ENCODE measurements at places on chromosomes 7 and 10.

DNA sequence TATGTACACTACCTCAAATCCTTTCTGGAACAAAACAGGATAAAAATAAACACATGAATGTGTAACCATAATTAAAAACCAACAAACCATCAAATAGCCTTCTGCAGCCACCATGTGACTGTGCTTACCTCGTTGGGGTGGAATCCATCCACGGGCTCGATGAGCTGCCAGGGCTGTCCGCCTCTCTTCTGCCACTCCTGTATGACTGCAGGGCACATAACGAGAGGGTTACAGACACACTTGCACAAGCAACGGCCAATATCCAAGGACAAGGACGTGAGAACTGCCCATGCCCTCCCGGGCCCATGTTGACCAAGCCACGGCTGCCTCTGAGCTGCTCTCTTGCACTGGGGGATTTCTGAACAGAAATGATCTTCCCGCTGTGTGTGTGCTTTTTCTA lies 132.2 kb downstream of the ANLN start:
- DNase-seq, result no peak

- DNase-seq, result no peak
These were observed 120.5 kb downstream of the UBE2H start for GRCh38 chr7:129832282-129832681.

DNA sequence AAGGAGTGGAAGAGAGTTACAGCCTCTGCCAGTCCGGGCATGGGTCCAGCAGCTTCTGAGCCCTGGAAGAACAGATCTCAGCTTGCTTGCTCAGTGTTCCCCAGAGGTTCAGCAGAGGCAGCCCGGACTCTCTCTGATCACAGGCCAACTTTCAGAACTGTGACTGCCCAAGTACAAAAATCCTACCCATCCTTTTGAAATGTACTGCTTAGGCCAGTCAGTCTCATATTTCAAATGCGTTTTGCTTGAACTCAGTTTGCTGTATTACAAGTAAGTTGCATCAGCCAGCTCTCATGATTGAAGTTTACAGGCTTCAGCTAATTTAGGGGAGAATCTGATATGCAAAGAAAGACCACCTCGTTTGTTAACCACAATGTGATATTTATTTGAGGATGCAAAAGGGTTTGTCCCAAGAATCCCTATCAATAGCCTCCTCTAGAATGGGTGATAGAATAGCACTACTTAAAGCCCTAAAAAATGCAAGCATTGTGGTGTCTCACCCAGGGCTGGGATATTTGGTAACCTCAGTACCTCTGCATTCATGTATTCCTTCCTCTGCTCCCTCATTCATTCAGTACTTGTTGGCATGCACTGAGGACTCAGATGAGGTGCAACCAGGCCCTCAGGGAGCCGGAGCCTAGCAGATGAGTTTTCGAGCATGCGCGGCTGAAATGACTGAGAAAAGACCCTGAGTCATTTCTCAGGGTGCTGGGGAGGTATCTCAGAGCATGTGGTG lies 7.0 kb downstream of the AIMP2 start:
- DNase-seq, result no peak

DNA sequence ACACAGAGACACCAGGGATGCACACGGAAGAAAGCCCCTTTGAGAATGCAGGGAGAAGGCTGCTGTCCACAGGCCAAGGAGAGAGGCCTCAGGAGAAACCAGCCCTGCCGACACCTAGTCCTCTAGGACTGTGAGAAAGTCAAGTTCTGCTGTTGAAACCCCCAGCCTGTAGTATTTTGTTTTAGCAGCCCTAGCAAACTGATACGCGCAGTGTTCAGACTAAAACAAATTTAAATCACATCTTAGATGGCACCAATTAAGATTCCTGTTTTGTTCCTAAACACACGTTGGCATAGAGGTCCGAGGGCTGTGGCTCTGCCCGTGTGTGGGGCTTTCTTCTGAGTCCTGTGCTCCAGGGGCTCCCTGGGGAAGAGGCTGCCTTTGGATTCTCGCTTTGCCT lies 21.7 kb downstream of the LMTK2 start:
- no peak for DNase-seq

DNA sequence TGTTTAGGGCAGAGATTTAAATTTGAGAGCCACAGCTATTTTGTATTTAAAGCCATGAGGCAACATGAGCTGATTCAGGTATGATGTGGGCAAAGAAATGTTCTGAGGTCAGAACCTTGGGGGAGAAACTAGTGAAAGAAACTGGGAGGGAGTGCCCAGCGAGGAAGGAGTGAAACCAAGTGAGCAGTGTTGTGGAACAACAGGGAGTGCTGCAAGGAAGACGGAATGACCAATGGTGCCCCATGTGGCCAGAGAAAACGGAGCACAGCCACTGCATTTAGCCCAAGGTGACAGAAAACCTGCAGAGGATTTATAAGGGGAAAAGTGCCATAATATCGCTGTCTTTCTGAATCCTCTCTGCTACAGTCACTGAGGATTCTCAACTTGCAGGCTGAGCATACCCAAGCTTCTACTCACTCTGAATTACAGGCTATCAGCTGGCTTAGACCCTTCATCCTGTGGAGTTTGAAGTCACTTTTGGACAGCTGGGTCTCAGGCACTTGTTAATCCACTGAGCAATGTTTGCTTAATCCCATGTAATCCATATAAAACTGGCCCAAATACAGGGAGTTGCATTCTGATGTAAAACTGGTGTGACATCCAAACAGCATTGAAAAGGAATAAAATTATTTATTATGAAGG lies 777.3 kb downstream of the CCSER2 start:
- DNase-seq, result no peak

DNA sequence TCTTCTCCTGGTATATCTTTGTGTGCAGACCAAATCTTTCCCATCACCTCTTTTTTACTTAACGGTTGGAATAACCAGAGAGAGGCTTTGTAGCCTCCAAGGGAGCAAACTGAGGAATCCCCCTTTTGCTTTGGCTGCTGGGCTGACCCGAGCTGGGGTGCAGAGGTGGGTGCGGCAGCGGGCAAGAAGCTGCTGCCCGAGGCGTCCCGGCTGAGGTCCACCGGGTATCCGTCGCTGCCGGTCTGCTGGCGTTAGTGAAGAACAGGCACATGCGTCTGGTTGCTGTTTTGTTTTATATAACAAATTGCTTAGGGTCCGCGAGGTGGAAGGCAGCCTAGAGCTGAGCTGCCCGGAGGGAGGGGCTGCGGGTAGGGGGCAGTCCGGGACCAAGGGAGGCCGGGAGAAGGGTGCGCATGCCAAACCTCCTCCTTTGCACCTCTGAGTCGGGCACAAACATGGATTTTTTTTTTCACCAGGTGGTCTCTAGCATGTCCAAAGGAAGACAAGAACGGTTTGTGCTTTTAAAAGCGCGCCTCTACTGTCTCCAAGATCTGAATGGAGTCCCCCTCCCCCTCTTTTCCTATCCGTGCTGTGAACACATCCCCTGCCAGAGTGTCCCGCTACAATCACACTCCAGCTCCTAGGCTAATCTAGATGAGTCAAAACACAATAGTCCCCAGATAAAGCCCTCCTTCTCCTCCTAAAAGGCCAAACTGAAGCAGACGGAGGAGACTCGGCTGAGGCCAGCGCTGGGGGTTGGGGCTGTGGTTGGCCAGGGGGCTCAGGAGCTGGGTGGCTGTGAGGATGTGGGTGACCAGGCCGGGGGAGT lies 6.8 kb upstream of the GATA3 start:
- DNase-seq, result no peak

GRCh38 chr10:74153676-74154075 lies 2.7 kb downstream of the ADK start:
- no peak for DNase-seq

DNA sequence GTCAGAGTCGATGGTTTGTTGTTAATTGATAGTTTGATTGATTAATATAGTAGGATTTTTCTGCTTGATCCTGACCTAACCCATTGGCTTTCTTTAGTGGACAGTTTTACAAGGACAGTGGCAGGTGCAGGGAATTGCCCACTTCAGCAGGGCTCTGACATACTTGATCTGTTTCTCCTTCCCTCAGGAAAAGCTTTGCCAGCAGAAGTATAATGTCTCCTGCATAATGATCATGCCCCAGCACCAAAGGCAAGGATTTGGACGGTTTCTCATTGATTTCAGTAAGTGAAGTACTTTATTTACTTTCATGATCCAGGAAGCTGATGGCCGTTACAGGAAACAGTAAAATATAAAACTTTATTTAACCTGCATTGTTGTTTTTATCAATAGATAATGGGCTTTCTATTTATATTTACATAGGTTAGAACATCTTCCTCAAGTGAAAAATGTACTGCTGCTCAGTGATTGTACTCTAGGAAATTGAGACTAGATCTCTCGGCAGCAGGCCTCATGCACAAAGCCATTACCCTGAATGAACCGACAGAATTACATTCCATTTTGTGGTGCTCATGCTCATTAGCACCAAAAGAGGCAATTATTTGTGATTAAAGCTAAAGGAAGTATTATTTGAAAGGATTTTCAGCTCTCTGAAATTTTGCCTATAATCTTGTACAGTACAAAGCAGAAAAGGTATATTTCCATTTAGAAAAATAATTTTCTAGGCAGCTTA lies 122.5 kb upstream of the SAMD8 start:
- DNase-seq, result peak; percentile 85

GRCh38 chr7:155009570-155010157 lies 6.7 kb upstream of the PAXIP1 start:
- peak; percentile 17 for DNase-seq

DNA sequence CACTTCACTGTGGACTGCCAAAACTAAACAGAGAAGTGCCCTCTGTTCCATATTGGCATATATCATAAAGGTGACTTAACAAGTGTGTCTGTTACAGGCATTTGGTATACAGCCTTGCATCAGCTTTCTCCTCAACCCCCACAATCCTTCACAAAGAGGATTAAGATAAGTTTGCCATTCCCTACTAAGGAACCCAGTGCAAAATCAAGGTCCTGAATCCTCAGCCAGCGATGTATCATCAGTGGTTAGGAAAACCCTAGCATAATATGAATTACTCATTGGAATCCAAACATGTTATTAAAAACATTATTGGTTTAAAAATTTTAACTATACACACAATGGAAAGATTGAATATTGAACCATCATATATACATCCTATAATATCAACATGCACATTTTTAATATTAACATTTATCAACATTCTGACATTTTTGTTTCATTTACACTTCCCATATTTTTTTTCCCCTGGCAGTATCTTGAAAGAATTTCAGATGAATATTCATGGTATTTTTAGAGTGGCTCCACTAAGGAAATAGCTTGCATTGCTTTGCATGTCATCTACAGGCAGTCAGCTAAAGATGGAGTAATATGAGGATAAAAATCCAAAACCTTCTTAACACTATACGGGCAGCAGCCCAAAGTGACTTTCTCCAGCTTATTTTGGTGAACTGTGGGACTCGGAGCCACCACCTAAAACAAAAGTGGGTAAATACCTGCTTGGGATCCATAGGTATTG lies 215.6 kb upstream of the CHRM2 start:
- no peak for DNase-seq

DNA sequence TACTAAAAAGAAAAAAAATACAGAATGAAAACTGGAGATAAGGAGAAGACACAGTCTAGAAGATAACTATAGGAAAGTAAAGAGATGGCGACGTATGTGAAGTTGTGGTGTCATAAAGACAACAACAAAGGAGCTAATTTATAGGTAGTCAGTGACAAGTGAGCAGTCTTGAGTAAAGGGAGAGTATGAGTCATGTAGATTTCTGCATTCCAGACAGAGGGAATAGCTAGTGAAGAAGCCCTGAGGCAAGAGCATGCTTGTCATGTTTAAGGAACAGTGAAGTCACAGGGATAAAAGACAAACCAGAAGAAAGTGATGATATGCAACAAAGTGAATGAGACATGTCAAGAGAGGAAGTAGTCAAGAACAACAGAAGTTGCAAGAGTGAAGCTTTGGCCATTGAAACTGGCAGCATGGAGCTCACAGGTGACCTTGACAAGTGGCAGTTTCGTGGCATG lies 2.3 kb upstream of the MIOS start:
- DNase-seq, result no peak

DNA sequence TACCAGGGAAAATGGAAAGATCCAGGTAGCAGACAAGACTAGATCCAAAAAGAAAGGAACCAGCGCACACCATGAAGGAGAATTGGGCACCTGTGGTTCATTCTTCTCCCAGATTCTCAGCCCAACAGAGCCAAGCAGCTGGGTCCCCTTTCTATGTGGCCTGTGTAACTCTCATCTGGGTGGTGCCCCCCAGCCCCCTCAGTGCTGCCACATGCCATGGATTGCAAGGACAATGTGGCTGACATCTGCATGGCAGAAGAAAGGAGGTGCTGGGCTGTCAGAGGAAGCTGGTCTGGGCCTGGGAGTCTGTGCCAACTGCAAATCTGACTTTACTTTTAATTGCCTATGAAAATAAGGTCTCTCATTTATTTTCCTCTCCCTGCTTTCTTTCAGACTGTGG lies 21.4 kb downstream of the PRSS2 start:
- no peak for DNase-seq

DNA sequence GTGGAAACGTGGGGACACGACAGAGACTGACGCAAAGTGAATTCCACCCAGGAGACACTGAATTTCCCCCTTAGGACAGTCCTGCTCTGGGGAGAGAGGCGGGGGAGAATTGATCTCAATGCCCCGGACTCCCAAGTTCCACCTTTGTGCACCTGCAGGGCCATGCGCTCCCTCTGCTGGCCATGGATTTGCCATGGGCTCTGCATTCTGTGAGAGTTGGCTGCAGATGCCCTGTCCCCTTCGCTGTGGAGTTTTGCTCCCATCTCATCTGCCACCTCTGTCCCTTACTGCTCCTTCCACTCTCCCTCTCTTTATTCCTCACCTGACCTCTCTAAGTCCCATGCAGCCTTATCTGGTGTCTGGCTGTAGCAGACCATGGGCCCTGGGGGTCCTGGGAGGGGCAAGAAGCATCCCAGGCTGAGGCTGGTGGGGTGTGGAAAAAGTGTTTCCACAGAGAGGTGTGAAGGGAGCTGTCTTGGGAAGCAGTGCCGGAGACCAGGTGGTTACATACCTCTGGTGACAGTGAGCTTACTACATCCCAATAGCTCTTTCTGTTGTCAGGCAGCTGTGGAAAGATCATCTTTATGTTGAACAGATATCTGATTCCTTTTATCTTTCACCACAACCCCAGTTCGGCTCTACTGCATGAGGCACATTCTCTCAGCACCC lies 14.3 kb downstream of the GHRHR start:
- peak; percentile 63 for DNase-seq

DNA sequence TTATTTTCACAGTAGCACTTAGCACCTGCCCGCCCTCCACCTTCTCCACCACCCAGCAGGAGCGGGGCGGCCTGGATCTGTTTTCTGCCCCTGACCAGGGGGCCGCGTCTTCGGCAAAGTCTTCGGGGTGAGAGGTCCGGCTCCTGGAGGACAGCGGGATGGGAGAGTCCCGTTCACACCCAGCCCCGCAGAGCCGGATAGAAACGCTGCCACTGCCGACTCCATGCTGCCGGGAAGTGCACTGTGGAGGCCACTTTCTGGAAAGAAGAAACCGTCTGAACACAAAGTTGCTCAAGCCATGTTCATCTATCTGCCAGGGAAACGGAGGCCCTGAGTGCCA lies 14.5 kb upstream of the ZNF273 start:
- DNase-seq, result peak; percentile 40

GRCh38 chr7:23277359-23277989 lies 21.7 kb upstream of the MALSU1 start:
- DNase-seq, result peak; percentile 49

- DNase-seq, result no peak
These were observed 37.8 kb downstream of the FAM13C start for GRCh38 chr10:59324597-59324996.
